ENCODE measurements at places on chromosomes 3 and 15. TPM values are rescaled to one million over a fixed set of nuclear protein-coding genes. Genes with fewer than 3 reads are reported as not detected.

Gene TPRG1
- total RNA-seq = 0.18 TPM

Gene ZMYND10
- total RNA-seq = 0.94 TPM

Gene GRM7
- not detected for total RNA-seq

Gene GP5
- total RNA-seq = 0.01 TPM

Gene ADAMTS7
- 8.5 TPM for total RNA-seq

Gene ADGRG7
- total RNA-seq = not detected

Gene CAV3
- not detected for total RNA-seq

Gene IL20RB
- total RNA-seq = 0.99 TPM

Gene TERC
- total RNA-seq = 0.24 TPM

Gene SCAMP5
- 12.5 TPM for total RNA-seq

Gene HYAL1
- total RNA-seq = 0.54 TPM

Gene PAQR5
- 93.4 TPM for total RNA-seq
